Nucleus accumbens (tissue), 56 donors: ENCODE measurements at places on chromosomes 7 and 10.

DNA sequence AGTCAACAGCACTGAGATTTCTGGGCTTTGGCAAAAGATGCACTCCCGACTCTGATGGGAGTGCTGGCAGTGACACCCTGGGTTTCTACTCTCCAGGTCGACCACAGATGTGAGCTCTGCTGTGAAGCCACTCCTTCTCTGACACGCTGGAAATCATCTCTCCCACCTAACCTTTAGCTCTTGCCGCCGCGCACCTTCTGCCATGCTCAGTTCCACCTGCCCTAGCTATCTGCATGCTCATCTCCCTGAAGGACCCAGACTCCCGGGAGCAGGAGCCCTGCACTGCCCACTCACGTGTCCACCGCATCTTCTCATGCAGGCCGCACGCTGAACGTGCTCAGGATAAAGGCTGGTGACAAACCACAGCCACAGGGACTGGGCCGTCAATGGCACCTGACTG, 174.8 kb downstream of the TNS3 start:
- DNase-seq = no peak

GRCh38 chr10:121694327-121694965, 96.2 kb upstream of the FGFR2 start:
- no peak for DNase-seq

- DNase-seq = peak; percentile 49
Observed at GRCh38 chr10:15254808-15255648, 86.5 kb upstream of the NMT2 start.

DNA sequence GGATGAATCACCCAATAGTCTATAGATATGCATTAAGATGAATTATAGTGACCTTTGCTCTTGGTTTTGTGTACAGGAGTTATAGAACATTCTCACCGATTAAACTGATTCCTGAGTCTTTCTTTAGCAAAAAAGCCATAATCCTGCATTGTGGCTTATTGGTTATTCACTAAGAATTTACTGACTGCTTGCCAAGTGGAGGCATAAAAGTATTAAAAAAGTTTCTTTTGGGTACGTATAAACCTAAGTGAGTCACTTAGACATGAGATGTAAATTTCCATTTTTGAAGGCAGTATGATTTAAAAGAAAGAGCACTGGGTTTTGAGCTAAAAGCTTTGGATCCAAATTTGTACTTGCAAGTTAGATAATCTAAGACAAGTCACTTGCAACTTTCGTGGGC, 100.7 kb downstream of the CDK6 start:
- no peak for DNase-seq

GRCh38 chr7:139995017-139995915, 67.5 kb downstream of the PARP12 start:
- DNase-seq = peak; percentile 44

GRCh38 chr7:22698767-22699166, 28.2 kb upstream of the IL6 start:
- no peak for DNase-seq

DNA sequence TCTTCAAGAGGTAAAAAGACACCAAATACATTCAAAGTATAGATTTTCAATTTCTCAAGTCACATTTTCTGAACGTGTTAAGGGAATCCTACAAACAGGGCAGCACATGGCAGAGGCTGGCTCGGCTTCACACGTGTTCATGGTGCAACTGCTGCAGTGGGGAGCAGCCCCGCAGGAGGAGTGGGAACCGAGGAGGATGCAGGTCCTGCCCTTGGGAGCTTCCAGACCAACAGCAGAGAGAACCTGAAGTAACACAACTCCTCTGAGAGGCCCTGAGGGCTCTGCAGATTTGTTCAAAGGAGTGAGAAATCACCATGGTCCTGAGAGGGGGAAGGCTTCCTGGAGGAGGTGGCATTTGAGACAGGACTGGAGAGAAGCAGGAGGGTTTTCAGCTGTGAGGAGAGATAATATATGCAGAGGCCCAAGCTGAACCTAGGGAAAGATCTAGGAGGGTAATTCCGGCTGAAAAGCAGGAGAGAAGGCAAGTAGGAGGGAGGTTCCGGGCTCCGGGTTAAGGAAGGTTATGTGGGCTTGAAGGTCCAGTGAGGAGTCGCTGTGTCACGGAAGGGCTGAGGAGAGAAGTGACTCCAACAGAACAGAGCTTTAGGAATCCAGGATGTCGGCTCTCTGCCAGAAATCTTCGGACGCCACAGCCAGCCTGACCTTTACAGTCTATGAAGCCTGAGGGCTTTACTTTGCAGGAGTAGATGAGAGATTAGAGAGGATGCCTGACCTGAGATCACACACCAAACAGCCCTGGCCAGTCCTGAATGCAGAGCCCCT, 77.5 kb downstream of the GPR26 start:
- DNase-seq = no peak

GRCh38 chr7:4837041-4837802, 24.6 kb downstream of the PAPOLB start:
- DNase-seq = no peak

GRCh38 chr10:66058594-66058993, 867.2 kb upstream of the LRRTM3 start:
- DNase-seq = no peak

GRCh38 chr10:113549856-113550255, 3.0 kb upstream of the HABP2 start:
- DNase-seq = no peak

- no peak for DNase-seq
Observed at GRCh38 chr7:90709501-90710465, 113.7 kb downstream of the CDK14 start.

GRCh38 chr7:151413241-151413640, 3.4 kb upstream of the WDR86 start:
- no peak for DNase-seq

- no peak for DNase-seq
Observed at GRCh38 chr10:133327651-133328357, 8.9 kb downstream of the CALY start.

DNA sequence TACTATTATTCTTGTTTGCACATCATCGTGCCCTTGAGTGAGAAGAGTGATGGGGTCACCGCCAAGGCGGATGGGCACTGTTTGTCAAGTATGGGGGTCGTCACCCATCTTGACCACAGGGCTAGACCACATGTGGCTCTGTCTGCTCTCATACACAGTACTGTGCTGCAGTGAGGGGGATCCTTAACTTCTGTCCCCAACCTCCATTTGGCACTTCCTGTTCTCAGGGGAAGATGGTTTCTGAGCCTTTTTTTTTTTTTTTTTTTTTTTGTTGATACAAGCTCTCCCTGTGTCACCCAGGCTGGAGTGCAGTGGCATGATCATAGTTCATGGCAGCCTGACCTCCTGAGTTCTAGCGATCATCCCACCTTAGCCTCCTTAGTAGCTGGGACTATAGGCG, 13.6 kb downstream of the WBP1L start:
- DNase-seq = no peak

- DNase-seq = no peak
Observed at GRCh38 chr10:33900596-33900995, 566.1 kb upstream of the NRP1 start.

- DNase-seq = peak; percentile 1
Observed at GRCh38 chr10:18713077-18713476, 53.8 kb downstream of the ARL5B start.

- no peak for DNase-seq
Observed at GRCh38 chr7:1709900-1710299, 39.8 kb downstream of the ELFN1 start.

DNA sequence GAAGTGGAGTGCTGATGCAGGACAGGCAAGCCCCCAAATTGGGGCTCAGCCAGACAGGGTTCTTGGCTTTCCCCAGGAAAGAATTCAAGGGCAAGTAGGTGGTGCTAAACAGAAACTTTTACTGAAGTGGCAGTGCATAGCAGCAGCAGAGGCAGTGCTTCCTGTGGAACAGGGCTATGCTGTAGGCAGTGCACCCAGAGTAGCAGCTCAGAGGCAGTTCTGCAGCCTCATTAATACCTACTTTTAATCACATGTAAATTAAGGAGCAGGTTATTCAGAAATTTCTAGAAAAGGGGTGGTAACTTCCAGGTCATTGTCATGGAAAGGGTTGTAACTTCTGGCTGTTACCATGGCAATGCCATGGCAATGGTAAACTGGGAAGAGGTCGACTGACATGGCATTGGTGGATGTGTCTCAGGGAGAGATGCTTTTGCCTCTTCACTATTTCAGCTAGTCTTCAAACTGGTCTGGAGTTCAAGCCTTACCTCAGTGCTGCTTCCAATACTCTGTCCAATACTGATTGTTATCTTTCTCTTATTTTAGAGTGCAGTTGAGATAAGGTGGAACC, 29.2 kb downstream of the PRSS58 start:
- DNase-seq = no peak

- DNase-seq = no peak
Observed at GRCh38 chr10:25695586-25695985, 238.4 kb upstream of the MYO3A start.

- peak; percentile 23 for DNase-seq
Observed at GRCh38 chr10:96370584-96371157, 11.9 kb upstream of the OPALIN start.

- DNase-seq = no peak
Observed at GRCh38 chr10:69953851-69954250, 98.8 kb upstream of the MACROH2A2 start.

- DNase-seq = no peak
Observed at GRCh38 chr10:79608505-79609375, 2.0 kb upstream of the SFTPA1 start.

DNA sequence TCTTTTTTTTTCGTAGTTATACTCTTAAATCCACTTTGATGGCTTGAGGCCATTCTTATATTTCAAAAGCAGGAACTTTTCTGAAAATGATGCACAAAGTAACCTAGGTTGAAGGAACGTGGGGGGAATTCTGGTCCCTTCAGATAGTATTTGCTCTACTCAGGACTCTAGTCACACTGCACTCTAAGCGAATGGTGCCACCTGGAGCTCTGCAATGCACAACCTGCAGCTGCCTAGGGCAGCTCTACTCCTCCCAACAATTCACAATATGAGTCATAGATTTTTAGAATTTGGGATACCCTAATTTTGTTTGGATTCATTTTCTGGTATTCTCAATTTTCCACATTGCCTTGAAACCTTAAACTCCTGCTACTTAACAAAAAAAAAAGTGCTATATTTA, 17.3 kb downstream of the SYPL1 start:
- DNase-seq = no peak

DNA sequence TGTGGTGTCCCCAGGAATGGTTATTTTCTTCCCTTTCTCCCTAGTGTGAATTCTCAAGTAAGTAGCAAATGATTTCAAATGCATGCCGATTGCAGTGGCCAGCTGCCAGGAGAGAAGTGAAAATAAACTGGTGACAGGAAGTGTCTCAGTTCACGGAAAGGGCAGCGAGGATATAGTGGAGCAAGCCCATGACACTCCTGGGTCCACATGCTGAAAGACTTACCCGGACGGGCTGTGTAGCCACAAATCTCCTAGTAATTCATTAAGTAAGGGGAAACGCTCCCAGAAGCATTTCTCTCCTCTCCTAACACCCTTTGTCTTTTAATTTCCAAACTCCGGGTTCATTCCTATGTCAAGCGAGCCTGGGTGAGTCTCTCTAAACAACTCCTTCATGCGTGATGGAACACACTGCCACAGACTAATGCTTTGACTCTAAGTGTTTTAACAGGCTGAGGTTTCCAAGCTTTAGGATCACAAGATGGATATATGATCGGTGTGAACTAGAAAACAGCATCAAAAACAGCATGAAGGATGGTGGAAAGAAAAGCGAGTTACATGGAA, 125.6 kb downstream of the CYP26A1 start:
- peak; percentile 18 for DNase-seq

GRCh38 chr10:75137533-75138438, 26.3 kb downstream of the SAMD8 start:
- DNase-seq = no peak

- no peak for DNase-seq
Observed at GRCh38 chr10:19970717-19971116, 154.5 kb downstream of the PLXDC2 start.

DNA sequence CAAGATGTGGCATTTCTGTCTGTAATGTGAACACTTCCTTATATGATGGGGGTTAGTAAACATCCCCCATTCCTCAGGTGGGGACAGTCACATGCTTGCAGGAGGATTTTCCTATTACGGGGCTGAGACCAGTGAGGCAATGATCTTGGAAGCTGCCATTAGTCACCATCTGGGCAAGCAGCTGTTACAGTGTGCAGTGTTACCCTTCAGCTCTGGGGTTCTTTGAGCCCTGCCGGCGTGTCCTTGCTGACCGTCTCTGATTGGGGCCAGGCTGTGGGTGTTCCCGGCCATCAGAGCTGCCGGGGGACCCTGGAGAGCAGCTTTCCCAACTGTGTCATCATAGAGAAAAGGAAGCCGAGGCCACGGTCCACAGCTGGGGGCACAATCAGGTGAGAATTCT, 126.8 kb upstream of the FAM20C start:
- no peak for DNase-seq
